Occipital lobe (tissue), 3 donors: ENCODE measurements at places on chromosomes 7 and 10.

DNA sequence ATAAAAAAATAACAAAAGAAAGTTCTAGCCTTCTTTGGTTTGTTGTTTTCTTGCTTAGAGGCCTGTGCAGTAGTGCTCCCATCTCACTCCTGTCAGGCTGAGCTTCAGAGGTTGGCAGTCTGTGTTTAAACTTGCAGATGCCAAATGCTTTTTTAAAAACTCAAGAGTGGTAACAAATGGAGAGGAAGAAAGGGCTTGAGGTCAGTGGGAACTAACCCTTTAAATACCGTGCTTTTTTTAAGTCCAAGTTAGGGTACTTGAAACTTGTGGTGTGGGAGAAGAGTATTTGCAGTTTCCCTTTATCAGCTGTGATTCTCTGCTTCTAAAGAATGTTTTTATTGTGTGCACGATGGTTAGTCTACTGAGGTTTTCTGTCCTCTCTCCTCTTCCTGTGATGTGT, 29.4 kb downstream of the ZRANB1 start:
- no peak for DNase-seq

GRCh38 chr7:151241755-151242096, 6.8 kb downstream of the SMARCD3 start:
- no peak for DNase-seq

GRCh38 chr7:75772081-75773077, at the start of gene CCL26:
Gene CCL26, minus strand, starts transcription at chr7:75772211. Its CDS starts 35 bp downstream, at chr7:75772176.
- DNase-seq, result no peak

DNA sequence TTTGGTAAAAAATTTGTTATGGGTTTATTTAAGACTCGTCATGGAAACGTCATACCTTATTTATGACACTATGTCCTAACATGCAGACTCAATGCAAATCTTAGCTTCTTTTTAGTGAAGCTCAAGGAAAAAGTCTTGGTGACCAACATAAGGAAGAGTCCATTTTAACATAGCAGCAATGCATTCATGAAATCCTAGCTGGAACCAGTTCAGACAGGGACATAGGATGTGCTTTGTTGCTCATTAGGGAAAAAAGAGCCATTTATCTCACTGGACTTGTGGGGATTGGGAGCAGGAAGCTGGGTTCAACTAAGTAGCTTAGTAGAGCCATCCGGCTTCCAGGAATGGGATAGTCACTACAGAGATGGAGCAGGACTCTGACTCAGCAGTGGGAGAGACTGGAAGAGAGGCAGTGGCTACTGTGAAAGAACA, 100.7 kb upstream of the DKK1 start:
- DNase-seq, result no peak

GRCh38 chr7:45180084-45180986, 22.7 kb downstream of the RAMP3 start:
- DNase-seq, result no peak

DNA sequence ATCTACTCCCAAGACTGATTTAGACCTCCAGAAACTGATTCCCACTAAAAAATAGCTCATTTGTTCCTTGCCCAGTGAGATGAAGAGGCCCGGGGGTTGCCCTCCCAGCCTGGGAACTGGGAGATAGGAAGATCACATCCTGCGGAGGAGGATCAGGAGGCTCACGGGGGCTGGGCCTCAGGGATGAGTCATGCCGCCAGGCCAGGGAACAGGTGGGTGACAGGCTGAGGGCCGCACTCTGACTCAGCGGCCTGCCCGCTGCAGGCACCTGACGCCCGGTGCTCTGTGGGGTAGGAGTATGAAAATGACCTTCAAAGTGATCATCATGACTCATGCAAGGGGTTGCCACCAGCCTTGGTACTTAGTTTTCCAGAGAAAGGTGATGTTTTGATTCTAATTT, 104.5 kb upstream of the ZPBP start:
- no peak for DNase-seq

GRCh38 chr7:55065511-55066229, 46.9 kb downstream of the EGFR start:
- DNase-seq, result no peak

GRCh38 chr7:83415840-83416239, 233.1 kb downstream of the SEMA3E start:
- no peak for DNase-seq

DNA sequence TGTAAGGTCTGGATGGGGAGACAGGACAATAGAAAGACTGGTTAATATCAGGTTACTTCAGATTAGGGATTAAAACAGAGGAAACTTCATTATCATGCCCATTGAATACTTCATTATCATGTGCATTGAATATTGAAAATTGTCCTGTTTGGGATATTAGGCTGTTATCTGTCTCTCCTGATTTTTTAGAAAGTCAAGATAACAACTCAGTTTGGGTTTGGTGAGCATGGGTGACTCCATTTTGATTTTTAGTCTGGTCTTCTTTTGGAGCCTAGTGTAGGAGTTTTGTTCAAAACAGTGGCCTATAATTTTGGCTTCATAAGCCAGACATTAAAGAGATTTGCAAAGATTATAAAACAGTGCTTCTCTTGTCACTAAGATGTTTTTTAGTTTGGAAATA, 95.5 kb downstream of the ADK start:
- DNase-seq, result no peak
